ENCODE measurements at places on chromosomes 5 and 9.

- no peak for DNase-seq
Measured at GRCh38 chr9:79977074-79977435, 405.3 kb downstream of the TLE4 start.

DNA sequence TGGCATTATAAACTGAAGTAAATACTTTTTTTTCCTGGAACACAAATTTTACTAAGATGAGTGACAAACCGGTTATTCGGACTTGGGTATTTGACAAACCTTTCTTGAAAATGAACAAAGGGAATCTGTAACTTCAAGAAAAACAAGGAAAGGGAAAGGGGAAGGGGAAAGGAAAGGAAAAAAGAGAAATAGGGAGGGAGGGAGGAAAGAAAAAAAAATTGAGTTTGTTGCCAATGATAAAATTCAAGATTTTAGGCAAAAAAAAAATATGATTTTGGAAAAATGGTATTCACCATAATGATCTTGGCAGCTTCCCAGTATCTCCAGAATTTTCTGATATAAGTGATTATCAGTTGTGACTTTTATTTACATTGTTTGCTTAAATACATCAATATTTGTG is 1.6 kb upstream of the TTC33 start:
- DNase-seq, result no peak

DNA sequence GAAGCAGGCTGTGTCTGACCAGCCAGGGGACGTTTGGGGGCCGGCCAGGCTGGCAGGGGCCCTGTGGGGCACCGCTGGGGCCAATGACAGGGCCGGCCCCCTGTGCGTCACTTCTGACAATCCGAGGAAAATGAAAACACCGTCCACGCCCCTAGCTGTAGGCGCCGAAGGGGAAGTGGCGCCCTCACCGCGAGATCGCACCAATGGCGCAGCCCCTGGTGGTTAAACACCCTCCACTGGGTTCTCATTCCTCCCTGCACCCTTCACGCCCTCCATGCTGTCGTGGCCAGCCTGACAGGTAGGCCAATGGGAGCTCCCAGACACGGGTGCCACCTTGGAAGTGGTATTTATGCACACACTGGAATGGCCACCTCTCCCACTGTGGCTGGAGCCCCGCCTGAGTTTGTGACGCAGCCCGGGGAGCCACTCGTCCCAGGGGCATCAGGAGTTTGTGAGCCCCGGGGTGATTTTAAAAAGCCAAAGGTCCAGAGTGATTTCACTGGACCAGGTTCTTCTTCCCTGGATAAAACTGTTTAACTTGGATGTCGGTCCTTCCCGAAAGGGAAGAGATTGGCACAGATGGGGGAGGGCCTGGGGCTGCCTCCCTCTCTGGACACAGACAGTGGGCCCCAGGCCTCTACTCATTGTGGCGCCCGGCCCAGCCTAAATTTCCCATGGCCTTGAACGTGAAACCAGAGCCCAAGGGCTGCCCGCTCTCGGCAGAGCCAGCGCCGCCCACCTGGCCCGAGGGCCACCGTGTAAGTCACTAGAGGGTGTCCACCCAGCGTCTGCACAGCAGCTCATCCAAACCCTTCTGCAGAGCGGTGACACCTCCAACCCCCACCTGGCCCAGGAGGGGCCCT is 49.7 kb downstream of the NKD2 start:
- no peak for DNase-seq

GRCh38 chr9:104895572-104895971 is 32.4 kb downstream of the ABCA1 start:
- no peak for DNase-seq

DNA sequence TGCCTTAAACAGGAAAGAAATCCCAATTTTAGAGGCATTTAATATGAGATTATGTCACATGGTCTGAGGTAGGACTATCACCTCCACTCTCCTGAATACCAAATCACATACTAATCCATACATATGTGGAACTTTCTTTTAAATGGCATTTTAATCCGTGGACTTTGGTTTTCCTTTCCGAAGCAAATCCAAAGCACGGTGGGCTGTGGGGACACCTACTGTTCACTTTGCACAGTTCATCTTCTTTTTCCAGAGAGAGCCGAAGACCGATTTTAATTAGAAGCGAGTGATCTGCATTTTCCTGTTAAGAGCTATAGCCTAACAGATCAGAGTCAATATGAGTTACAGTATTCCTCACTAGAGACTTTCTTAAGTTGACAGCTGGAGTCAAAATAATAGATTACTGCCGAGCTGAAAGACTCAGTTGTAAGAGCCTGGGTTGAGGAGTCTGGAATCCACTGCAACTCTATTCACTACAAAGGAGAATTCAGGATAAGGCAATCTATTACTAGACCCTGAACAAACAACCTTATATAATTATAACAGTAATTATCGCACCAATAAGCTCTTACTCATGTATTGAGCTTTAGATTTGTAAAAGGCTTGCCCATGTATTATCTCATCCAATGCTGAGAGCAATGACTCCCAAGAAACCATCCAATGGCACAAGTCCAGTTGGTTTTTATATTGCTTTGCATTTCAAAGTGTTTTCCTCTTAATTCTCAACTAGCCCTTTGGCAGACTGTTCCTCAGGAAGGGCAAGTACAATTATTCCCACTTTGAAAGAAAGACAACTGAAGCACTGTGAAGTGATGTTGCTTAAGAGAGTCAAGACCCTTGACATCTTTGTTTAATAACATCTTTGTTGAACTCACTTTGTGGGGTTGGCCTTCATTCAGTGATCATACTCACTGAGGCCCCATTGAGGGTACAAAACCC is 144.7 kb downstream of the TRPM6 start:
- no peak for DNase-seq

GRCh38 chr9:38051780-38052546 is 17.1 kb downstream of the SHB start:
- no peak for DNase-seq

GRCh38 chr9:136525207-136525606 is 20.6 kb downstream of the NOTCH1 start:
- no peak for DNase-seq

DNA sequence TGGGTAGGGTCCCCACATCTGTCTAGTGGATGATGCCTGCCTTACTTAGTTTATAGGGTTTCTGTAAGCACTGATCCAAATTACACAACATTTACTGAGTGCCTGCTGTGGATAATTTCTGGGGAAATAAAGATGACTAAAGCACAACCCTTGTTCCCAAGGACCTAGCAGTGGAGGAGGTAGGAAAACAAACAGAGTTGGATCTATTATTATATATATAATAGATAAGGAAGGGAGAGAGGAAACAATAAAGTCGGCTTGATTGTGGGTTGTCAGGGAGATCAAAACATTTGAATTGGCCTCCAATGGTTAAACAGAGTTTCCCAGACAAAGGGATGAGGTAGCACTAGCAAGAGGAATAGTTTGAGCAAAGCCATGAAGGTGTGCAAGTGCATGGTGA is 14.0 kb downstream of the IL33 start:
- no peak for DNase-seq

GRCh38 chr5:144522698-144523097 is 352.0 kb downstream of the KCTD16 start:
- no peak for DNase-seq

DNA sequence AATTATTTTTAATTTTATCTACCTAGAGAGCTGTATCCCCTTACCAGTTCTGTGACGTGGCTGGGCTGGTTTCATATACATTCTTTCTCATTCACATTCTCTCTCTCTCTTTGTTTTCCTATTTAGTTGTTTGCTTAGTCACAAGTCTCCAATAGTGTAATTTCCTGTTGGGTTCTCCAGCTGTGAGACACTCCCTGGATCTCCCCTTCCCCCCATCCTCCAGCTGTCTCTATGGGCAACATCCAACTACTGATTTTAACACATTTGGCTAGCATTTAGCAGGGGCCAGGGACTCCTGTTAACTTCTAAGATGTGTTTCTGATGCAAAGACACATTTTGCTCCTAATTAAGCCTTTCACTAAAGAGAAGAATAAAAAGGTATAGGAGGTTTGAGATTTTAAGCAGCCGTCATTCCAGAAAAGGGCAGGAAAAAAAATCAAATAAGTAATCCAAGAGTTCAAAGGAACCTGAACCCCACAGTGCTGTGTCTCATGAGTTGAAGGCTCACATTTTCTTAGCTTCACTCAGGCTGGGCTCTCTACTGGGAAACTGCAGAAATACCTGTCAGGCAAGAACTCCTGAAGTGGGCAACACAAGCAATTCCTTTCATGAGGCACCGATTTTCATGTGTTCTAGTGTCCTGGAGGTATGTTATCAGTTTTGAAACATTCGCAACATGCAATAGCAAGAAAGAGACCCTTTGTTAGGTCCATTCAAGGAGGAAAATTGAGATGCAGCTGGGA is 198.7 kb upstream of the C9orf72 start:
- DNase-seq, result no peak

DNA sequence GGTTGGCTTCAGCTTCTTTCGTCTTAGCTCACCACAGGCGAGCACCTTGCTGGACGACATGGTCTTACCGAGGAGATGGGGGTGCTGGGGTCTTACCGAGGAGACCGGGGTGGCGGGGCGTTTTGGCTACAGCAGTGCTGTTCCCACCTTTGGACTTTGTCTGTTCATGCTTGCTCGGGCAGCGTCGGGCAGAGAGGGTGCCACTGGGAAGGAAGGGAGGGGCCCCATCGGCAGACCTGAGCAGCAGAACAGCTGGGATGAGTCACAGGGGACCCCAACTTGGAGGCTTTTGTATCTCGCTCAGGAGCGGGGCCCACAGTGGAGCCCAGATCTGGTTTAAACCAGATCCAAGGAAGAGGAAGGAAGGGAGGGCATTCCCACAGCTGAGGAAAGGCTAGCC is 106.0 kb upstream of the CACNA1B start:
- no peak for DNase-seq

GRCh38 chr5:93577854-93578812 is 2.9 kb downstream of the NR2F1-AS1 start:
- no peak for DNase-seq

DNA sequence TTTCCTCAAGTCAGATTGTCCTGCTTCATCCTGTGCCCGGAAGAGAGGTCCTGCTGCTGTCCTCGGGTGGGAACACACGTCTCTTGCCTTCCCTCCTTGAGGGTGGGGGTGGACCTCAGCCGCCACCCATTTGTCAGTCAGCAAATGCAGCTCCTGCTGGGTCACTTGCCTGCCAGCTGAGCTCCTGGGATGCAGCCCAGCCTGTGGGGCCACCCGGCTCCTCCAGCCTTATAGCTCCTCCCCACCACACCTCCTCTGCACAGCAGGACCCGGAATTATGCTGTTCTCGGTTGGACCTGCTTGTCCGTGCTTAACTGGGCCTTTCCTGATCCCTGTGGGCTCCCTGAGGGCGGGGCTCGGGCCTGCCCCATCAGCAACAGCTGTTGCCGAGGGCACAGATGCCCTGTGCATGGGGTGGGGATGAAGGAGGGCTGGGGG is 52.7 kb downstream of the RXRA start:
- DNase-seq, result no peak

GRCh38 chr5:76224898-76225297 is 141.7 kb downstream of the SV2C start:
- no peak for DNase-seq

GRCh38 chr5:173472164-173472563 is 143.9 kb upstream of the STC2 start:
- no peak for DNase-seq

DNA sequence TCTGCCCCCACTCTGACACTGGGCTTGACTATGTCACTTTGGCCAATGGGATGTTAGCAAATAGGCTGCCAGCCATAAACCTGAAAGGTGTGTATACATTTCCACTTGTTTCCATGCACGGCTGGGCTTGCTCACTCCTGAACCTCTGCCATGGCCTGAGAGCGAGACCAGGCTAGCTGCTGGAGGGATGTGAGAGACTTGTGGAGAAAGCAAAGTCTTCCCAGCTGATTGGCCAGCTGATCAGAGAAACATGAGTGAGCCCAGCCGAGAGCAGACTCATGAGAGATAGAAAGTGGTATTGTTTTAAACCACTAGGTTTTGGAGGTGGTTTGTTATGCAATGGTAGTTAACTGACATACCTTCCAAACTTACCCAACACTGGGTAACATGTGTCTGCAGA is 13.9 kb downstream of the FAM193B start:
- no peak for DNase-seq

DNA sequence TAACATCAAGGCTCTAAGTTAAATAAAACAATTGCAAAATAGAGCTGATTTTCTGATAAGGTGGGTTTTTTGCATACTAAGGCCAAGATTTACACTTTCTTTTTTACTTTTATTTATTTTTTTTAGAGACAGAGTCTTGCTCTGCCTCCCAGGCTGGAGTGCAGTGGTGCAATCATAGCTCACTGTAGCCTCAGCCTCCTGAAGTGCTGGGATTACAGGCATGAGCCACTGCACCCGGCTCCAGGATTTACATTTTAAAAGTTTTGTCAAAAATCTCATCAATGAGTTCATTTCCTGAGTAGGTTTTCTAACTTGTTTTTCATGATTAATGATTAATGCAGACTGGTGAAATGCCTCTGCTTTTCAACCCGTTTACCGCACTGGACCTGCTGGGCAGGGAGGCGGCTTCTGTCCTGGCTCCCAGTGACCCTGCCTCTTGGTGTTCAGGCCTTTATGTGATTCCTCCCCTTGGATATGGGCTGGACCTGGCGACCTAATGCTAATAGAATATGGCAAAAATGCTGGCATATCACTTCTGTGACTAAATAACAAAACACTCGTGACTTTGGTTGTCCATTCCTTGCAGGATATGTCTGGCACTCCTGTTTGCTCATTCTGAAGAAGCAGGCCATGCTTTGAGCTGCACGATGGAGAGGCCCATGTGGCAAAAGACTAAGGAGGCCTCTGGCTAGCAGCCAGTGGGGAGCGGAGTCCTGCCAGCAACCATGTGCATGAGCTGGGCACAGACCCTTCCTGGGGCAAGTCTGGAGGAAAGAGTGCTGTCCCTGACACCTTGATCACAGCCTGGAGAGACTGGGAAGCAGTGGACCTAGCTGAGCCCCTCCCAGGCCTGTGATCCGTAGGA is 72.2 kb upstream of the PTCH1 start:
- DNase-seq, result no peak

DNA sequence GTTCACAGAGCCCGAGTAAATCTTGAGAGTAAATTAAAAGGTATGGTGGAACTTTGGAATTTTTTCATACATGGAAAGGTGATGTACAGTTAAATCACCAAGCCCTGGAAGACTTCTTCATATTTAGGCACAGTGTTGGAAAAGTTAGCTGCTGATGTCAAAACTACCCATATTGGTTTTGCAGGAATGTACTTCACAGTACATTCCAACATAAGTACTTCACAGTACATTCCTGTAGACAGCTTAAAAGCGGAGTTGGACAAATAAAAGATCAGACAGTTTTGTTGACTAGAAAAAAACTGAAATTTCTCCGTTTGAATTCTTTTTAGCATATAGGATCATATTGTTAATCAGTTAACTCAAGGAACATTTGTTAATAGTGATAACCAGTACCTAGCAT is 1.8 kb downstream of the RANBP17 start:
- no peak for DNase-seq

GRCh38 chr5:172687940-172688339 is 46.9 kb downstream of the NEURL1B start:
- no peak for DNase-seq

- peak; percentile 12 for DNase-seq
Measured at GRCh38 chr9:134326724-134327601, 708 bp downstream of the RXRA start.

- no peak for DNase-seq
Measured at GRCh38 chr9:22108581-22109370, 99.7 kb upstream of the CDKN2B start.

GRCh38 chr5:120446901-120447300 is 17.2 kb upstream of the PRR16 start:
- no peak for DNase-seq

- peak; percentile 85 for DNase-seq
Measured at GRCh38 chr5:43007911-43008362, 32.2 kb downstream of the ANXA2R start.
